ENCODE measurements at places on chromosomes 6 and 20.

DNA sequence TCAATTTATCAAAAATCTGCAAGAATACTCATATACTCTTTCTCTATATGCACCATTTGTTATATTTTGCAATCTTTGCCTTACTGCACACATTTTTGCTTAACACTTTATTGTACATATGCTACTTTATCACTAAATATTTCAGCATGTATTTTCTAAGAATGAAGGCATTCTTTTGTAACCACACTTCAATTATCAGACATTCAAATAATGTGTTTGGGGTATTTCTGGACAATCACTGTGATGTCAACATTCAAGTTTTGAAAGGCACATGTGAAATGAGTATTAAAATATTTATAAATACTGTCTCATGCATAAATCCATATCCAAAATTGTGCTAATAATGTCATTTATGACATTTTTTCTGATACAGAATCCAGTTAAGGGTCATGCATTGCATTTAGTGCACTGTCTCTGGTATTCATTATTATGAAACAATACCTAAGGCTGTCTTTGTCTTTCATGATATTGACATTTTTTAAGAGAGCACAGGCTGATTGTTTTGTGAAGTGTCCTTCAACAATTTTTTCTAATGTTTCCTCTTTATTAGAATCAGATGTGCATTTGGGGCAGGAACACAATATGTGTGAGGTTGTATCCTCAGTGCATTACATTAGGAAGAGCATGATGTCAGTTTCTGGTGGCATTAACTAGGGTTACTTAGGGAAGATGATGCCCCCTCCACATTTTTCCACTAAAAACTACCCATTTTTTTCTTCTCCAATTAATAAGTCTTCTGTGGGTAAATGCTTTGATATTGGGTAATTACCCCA is 105.7 kb downstream of the MTFR2 start:
- no peak for DNase-seq

DNA sequence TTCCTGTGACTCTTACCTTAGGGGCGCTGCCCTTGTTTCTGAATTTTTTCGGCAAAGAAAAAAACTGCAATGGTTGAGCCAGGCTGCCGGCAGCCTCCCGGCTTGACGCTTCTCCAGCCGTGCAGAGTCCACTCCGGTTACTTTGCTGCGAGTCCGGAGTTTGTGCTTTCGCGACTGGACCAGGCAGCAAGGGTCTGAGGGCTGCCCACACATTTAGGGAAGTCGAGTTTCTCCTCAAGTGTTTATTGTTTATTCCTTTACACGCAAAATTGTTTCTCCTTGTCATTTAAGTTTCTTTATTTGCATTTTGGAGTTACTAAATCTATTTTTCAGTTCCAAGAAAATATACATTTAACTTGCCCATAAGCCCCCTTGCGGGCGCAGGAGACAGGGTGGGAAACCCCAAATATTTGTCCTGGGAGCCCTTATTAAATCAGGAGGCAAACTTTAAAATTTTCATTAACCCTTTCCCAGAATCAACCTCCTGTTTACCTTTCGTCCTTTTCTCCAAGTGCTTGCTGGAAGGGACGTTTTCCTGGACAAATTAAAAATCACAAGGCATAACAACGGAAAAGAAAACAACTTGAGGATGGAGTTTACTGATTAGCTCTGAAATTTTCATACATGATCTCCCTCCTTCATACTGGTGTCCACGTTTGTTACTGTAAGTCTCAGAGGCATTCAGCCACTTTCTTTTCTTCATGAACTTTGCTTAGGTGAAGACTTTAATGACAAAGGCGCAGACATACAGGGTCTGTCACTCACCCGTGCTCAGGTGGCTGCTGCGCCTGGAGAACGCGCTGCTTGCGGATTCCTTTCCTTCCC is 1.7 kb upstream of the PDE10A start:
- DNase-seq = no peak

GRCh38 chr6:164628302-164628931 is 681.0 kb downstream of the C6orf118 start:
- DNase-seq = no peak

- no peak for DNase-seq
Measured at GRCh38 chr6:160301339-160301738, 42.7 kb upstream of the SLC22A2 start.

DNA sequence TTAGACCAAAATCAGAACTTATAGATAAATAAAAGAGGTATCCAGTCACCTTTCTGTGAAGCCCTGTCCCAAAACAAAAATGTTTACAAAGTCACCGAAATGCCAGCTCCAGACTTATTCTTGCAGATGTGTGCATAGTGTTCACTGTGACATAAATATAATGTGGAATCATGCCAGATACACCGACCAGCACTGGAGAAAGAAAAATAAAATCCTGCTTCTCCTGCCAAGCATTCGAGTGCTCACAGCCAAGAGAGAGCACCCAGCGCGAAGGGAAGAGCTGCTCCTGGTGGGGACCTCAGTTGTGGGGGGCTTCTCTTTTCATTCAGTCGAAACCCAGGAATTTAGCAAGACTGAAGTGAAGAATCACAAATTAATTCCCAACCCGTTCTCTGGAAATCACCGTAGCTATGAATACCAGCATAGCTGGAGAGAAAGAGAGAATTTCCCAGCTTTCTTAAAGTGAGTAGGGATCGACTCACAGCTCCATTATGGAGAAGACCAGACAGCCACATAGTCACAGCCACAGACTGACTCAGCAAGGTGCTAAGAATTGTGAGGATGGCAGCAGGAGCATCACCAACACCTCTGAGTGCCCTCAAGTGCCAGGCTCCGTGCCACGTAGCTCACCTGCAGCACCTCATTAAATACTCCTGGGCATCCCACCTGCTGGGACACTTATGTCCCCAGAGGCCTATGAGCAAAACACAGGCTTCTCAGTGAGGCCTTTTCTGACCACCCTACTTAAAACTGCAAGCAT is 33.2 kb downstream of the BFSP1 start:
- no peak for DNase-seq

DNA sequence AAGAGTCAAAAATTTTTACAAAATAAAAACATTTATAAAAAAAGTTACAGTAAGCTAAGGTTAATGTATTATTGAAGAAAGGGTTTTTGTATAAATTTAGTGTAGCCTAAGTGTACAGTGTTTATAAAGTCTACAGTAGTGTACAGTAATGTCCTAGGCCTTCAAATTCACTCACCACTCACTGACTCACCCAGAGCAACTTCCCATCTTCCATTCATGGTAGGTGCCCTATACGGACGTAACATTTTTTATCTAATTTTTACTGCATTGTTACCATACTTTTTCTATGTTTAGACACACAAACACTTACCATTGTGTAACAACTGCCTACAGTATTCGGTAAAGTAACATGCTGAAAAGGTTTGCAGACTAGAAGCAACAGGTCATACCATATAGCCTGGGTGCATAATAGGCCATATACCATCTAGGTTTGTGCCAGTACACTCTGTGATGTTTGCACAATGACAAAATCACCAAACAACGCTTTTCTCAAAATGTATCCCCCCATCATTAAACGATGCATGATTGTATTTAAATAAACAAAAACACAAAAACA is 6.0 kb downstream of the MTFR2 start:
- DNase-seq = no peak

DNA sequence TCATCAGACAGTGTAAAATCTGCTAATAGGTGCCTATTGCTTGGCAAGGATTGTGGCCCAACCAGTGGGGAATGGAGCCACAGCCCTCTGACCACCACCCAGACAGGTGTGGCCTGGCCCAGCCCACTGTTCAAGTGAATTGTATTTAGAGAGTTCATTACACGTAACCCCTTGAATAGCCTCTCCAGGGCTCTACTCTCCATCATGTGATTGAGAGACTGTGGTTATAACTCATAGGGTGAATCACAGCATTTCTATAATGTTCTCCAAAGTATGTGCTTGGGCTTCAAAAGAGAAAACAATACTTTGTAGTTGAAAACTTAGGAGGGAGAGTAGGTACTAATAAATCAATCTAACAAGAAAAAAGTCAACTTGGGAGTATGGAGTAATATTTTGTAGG is 38.4 kb downstream of the ALDH8A1 start:
- DNase-seq = no peak

DNA sequence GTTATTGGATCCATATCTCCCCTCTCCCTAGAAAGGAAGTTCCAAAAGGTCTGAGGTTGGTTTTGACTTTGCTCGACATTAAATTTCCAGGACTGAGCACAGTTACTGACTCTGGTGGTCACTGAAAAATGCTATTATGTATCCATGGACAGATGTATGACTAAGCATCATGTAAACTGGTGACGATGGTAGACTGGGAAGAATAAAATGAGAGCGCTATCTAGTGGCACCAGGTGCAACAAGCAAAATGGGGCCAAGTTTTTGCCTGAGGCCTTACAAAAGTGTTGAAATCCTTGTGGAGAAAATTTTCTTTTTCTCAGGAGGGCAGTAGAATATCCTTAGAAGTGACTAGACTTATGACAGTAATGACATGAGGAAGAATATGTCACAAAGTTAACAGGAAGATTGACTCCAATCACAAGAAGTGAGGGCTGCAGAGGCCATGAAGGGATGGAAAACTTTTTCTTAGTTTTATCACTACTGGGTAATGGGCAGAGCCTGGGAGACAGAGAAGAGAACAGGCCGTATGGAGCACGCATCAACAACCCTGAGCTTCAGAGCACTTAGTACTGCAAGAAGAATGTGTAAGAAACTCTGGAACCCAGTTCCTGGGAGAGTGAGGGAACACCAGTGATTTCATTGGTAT is 88.9 kb upstream of the ELOVL5 start:
- no peak for DNase-seq

DNA sequence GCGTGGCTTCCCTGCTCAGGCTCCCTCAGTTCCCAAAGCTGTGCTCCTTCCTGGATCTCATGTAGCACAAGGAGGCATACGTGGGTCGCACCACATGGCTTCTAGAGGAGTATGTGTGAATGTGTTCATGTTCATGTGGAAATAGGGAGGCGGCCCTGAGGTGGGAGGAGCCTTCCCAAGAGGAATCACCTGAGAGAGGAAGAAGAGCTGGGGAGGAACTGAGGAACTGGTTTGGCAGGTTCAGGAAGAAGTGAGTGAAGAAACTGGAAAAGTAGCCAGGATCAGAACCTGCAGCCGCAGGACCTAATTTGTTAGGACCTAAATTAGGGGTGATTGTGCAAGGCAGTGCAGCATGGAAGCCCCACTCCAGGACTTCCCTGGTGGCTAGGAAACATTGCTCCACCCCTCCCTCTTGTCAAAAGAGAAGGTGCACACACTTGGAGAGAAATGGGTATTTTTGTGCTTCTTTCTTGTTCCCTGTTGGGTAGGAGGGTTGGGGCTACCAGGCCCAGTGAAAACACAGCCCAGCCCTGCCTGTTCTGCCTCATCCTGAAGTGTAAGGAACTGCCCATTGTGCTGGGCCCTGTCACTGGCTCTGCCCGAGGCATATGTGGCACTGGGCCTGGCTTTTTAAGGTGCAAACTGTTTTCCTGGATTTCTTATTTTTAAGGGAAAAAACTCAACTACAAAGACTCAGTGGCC is 20.7 kb downstream of the SYNJ2 start:
- DNase-seq = no peak

DNA sequence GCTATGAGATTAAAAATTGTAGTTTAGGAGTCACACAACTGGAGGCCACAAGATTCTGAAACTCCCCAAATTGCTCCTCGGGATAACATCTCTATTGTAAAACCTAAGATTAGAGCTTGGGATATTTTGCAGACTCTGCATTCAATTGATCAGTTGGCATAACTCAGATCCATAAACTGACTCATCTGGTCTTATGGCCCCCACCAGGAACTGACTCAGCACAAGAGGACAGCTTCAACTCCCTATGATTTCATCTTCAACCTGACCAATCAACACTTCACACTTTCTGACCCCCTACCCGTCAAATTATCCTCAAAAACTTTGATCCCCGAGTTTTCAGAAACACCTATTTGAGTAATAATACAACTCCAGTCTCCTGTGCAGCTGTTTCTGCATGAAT is 257.3 kb downstream of the HAO1 start:
- DNase-seq = no peak

DNA sequence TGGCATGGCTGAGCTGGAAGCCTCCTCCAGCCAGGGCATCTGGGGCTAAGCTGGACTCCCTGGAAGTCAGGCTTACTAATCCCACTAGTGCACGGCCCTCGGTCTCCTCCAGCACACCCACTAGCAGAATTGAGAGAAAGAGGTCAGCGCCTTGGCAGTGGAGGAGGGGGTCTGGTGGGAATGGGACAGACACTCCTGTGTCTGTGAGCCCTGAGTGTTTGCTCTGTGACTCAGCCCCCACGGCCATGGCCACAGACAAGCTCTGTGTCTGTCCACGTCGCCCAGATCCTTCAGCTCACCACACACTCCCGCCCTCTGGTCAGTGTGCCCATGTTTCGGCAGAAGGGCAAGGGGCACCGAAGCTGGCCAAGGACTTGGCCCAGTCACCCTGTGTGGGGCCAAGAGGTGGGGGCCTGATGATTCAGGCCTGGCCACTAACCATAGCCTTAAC is 8.8 kb downstream of the MDFI start:
- no peak for DNase-seq

GRCh38 chr6:37258405-37259105 is 611 bp upstream of the TMEM217 start:
- no peak for DNase-seq

All from stimulated activated CD8-positive, alpha-beta memory T cell treated with anti-CD3 and anti-CD28 coated beads, Interleukin-15, amount 100 ng/mL, for 48 hours (primary cell).